ENCODE measurements at places on chromosomes 7 and 10.

DNA sequence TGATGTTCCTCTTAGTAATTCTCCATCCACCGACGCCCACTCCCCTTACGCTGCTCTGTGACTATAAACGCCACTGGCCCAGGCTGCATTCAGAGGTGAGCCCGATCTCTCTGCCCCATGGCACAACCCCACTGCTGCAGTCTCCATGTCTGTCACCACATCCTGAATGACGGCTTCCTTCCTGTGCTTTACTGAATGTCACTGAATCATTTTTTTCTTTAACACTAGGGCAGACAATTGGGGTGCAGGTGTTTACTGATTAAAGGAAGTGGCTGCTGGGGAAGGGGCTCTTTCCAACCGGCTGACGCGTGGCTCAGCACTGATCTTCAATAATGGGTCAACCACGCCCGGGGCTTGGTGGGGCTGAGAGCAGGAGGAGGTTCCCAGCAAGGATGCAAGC is 208.3 kb downstream of the USP6NL start:
- DNase-seq = no peak

- DNase-seq = no peak
Measured at GRCh38 chr10:1291178-1292090, 235.2 kb downstream of the WDR37 start.

DNA sequence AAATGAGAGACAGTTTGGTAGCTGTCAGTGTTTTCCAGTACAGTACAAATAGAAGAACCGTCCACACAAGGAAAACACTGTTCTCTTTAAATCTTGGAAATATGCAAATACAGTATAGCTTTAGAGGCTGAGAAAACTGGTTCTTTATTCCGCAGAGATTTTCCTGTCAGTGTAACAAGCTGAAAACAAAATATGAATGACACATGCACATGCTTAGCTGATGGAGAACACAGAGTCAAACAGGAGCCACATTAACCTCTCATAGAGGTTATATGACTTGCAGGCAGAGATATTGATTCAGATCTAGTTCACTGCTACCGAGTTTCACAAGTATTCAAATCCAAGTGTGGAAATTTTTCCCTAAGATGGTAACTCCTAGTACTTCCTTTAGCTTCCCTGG is 135.2 kb upstream of the C1QL3 start:
- DNase-seq = no peak

DNA sequence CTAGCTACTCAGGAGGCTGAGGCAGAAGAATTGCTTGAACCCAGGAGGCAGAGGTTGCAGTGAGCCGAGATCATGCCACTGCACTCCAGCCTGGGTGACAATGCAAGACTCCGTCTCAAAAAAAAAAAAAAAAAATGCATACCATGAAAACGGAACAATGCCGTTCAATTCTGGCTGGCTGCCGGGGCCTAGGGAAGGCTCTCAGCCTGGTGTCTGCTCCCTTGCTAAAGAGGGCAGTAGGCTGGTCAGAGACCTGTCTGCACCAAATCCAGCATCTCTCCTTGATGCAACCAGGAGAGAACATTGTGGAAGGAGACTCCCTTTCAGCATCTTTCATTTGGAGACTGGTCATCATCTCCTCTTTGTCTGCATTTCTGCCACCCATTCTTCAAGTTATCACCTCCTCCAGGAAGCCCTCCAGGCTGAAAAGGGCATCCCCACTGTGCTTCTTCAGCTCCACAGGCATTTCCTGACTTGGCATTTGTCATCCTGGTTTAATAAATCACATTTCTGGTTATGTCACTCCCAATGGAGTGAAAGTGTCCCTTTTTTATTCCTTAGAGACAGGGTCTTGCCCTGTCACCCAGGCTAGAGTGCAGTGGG is 24.7 kb downstream of the MYL10 start:
- DNase-seq = no peak

DNA sequence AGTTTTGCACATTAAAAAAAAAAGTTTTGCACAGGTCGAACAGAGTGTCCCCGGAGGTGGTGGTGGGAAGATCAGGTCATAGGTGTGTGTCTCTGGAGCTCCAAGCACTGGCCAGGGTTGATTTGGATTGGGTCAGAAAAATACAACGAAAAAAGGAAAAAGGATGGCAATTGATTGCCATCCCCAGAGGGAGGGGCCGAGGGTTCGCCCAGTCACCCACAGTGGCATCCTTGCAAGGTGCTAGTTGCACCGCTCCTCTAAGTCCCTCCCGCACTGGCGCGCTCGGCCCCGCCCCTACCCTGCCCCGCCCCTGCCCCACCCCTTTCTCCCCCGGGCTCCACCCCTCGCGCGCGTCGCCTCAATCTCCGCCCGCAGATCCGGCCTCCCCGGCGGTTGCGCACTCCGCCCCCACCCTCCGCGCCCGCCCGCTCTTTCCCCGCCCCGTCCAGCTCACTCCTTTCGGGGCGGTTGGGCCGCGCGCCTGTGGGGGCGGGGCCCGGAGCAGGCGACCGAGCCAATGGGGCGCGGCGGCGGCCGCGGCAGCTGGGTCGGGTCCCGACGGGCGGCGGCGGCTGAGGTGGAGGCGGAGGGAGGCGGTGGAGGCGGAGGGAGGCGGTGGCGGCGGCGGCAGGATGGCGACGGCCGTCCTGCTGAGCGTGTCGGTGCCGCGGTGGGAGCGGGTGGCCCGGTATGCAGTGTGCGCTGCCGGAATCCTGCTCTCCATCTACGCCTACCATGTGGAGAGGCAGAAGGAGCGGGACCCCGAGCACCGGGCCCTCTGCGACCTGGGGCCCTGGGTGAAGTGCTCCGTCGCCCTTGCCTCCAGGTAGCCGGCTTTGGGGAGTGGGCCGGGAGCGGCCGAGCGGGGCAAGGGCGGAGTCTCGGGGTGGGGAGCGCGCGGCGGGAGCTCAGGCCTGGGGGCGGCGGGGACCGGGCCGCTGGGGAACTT is 31.5 kb upstream of the ERV3-1 start:
- DNase-seq = peak; percentile 95

- DNase-seq = peak; percentile 63
Measured at GRCh38 chr7:36048141-36048901, 104.7 kb upstream of the EEPD1 start.

DNA sequence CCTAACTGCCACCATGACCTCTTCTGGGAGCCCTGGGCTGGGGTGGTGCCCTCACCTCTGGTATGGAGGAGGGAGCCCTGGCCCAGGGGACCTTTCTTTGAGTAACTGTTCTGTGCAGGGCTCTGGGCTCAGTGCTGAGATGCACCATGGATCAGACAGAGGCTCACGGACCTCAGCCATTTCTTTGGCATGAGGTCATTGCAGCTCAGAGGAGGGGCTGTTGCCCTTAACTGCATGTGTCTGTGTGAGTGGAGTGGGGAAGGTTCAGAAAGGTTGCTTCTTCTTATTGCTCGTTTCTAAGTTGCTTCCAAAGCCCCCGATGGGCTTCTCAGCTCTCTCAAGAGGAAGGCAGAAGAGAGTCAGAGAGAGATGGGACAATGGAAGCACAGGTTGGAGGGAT is 233.9 kb downstream of the RPS24 start:
- DNase-seq = no peak

GRCh38 chr7:2717293-2718261 is 29.6 kb downstream of the AMZ1 start:
- DNase-seq = no peak

- DNase-seq = no peak
Measured at GRCh38 chr7:41244246-41244645, 458.6 kb downstream of the INHBA start.

DNA sequence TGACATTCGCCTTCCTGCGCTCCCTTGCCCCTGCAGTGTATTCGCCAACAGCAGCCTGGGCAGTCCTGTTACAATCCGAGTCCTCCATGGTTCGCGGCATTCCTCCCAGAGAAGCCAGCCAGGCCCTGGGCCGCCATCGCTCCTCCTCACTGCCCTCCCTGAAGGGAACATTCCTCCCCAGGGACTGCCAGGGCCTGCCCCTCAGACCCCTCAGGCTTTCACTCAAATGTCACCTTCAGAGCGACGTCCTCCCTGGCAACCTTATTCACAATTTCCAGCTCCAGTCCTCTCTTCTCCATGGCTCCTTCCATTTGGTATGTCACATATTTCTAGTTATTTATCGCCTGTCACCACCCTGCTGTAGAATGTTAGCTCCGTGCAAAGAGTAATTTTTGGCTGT is 17.4 kb downstream of the ADAMTS14 start:
- no peak for DNase-seq

GRCh38 chr7:50355817-50356178 is 51.3 kb downstream of the IKZF1 start:
- no peak for DNase-seq

DNA sequence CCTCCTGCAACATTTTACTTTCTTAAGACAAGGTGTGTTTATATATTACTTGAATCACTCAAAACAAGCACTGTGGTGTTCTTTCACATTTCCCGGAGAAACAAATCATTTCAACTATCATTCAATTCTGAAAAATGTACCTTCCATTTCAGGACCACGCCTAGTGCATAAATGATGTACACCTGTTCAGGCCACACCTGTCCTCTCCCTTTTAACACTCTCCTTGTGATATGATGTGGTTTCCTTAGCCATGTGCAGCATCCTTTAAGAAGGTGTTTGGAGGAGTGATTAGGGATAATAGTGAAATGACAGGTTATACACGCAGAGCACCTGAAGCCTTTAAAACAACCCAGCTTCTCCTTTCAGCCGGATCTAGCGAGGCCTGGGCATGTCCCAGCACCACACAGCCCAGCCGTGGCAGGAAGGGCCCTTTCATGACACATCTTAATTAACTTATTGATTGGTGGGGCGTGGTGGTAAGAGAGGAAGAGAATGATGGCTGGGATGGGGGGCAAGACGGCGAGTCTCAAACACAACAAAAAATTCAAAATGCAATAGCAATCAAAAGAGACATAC is 26.9 kb downstream of the ABLIM1 start:
- DNase-seq = peak; percentile 58

GRCh38 chr10:4181081-4181480 is 396.1 kb upstream of the KLF6 start:
- DNase-seq = no peak

DNA sequence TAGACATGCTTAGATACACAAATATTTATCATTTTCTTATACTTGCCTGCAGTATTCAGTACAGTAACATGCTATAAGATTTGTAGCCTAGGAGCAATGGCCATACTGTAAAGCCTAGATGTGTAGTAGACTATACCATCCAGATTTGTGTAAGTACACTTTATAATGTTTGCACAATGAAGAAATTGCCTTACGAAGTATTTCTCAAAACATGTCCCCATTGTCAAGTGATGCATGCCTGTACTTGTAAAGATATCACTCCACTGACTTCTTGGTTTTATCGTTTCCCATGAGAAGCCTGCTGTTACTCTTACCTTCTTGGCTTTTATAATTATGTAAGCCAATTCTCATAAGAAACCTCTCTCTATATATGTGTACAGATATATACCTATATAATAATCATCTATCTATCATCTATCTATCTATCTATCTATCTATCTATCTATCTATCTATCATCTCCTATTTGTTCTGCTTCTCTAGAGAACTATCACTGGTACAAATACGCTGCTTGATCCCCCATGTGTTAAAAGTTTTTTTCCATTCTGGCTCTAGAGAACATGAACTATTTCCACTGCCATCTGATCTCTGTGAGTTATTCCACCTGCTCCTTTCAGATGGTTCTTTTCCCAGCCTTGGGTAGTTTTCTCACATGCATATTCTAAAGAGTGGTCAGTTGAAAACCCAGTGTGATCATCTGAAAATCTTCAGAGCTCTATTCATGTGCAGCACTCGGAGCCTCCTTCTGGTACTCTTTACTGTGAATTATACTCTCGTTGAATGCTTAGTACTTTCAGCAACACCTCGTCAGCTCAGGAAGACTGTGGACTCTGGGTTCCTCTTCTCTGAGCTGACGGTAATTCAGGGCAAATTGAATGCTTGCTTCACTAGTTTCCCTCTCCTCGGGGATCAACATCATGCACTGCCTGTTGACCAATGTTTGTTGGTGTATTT is 14.5 kb upstream of the VCL start:
- DNase-seq = peak; percentile 65

DNA sequence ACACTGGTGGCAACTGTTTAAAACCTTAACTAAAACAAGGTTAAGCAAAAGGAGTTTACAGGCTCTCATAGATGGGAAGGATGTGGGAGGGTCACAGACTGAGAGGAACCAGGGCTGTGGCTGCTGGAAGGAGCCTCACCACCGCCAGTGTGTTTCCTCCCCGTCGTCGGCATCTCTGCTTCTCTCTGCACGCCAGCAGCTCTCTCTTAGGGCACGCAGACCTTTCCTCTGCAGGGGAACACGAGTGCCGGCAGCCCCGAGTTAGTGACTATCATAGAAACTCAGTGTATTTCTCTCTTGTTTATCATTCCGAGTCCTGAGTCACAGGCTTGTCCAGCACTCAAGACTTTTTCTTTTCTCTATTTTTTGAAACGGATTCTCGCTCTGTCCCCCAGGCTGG is 8.1 kb upstream of the SH2D4B start:
- DNase-seq = no peak

- peak; percentile 44 for DNase-seq
Measured at GRCh38 chr7:12653518-12653917, 33.9 kb upstream of the ARL4A start.

DNA sequence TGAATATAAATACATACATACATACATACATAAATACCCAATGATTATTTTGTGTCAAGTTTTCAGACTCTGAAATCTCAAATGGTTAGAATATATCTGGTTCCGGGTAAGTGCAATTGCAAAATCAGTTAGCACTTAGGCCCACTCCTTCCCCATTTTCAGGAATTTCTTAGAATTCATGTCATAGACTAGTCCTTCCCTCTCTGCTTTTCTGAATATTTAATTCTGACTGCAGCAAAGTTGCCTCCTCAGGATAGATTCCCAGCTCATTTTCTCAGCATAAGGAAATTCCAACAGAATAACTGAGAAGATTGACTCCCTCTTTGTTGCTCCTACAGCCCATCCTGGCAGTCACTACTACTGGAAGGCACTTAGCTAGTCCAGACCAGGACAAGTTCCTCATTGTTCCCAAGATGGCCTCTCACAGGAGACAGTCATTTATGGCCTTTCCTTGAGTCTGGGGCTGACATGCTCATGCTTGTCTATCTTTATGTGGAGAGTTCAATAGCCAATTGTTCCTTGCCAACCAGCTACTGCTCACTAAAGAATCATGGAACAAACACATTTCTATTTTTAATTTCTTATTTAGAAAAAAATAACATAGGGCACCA is 142.9 kb upstream of the ITGB1 start:
- peak; percentile 58 for DNase-seq

DNA sequence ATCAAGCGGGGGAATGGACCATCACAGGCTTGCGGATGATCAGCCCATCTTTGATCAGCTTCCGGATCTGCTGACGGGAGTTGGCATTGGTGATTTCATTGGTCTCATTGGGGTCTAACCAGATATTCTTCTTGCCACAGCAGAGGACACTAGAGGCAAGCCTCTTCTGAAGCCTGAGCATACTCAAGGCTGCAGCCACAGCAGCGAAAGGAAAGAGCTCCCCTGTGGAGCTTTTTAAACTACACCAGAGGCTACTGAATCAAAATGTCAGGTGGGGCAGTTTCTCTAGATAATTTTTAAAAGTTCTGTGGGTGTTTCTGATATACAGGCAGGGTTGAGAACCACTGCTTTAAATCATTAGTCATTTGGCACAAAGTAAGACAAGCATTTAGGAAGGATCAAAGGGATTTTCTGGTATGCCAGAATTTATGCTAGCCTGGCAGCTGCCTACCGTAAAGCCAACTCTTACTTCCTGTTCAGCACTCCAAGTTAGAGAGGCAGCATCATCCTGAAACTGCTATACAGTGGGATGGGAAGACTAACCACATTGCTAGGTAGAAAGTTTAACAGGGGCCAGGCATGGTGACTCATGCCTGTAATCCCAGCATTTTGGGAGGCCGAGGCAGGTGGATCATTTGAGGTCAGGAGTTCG is 7.0 kb downstream of the NAPEPLD start:
- DNase-seq = peak; percentile 29

GRCh38 chr10:29736366-29737073 is 101.7 kb upstream of the SVIL start:
- DNase-seq = peak; percentile 51

- DNase-seq = no peak
Measured at GRCh38 chr7:36623247-36623646, 101.0 kb downstream of the AOAH start.
